Effector CD4-positive, alpha-beta T cell (primary cell): ENCODE measurements at places on chromosomes 1 and 21.

- no peak for DNase-seq
Measured at GRCh38 chr1:61310538-61310937, 228.2 kb downstream of the NFIA start.

GRCh38 chr1:102790997-102791396 is 317.3 kb downstream of the COL11A1 start:
- DNase-seq, result no peak

- DNase-seq, result peak; percentile 79
Measured at GRCh38 chr1:26363549-26364448, 8.8 kb downstream of the ZNF683 start.

- DNase-seq, result no peak
Measured at GRCh38 chr1:15797614-15798390, 9.6 kb downstream of the UQCRHL start.

DNA sequence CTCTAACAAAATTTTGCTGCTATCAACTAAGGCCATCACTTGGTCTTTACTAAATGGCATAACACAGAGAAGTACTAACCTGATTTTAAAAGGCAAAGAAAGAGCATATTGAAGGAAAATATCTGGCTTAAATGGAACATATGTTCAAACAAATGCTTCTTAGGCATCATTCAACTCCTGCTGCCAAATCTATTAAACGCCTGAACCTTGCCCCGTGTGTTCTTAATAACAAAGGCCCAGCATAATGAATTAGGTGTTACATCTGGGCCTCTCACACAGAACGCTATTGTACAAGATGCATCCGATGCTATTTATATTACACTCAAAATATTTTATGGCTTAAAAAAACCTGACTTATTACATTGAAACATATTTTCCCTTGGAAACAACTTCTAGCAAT is 48.4 kb downstream of the B3GALNT2 start:
- DNase-seq, result no peak

GRCh38 chr1:30663596-30664091 is 59.7 kb downstream of the MATN1 start:
- DNase-seq, result no peak

DNA sequence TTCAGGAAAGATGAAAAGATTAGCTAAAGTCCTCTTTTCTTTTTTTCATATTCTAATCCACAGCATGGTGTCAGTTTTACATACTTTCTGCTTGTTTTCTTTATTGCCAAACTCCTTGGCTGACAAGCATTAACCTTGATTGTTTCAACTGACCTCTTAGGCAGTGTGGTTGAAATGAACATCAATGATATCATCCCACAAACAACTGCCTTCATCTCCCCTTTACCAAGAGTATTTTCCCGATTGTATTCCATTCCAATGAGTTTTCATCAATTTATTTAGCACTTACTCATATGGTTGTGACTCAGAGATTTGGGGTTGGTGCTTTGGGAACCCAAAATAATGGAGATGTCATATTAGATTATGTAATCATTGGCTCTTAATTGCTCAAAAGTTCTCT is 71.8 kb downstream of the SPAG17 start:
- DNase-seq, result no peak

GRCh38 chr1:20210736-20211460 is 24.6 kb upstream of the PLA2G2C start:
- no peak for DNase-seq

GRCh38 chr1:59498640-59499039 is 201.7 kb downstream of the FGGY start:
- DNase-seq, result no peak

GRCh38 chr1:64861611-64862010 is 104.7 kb downstream of the JAK1 start:
- DNase-seq, result no peak

DNA sequence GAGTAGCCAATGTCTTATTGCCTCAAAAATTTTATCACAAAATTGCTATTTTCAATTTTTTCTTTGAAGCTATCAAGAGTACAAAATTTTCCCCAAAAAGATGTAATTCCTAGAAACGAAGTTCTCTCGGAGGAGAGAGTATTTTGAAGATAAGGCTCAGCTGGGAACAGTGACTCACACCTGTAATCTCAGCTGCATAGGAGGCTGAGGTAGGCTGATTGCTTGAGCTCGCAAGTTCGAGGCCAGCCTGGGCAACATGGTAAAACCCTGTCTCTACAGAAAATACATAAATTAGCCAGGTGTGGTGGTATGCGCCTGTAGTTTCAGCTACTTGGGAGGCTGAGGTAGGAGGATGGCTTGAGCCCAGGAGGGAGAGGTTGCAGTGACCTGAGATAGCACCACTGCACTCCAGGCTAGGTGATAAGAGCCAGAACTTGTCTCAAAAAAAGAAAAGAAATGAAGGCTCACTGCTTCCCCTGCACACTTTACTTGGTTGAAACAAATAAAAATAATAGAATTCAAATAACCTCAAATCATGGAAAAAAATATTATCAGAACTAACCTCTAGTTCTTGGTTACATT is 22.2 kb downstream of the TUT4 start:
- DNase-seq, result no peak

DNA sequence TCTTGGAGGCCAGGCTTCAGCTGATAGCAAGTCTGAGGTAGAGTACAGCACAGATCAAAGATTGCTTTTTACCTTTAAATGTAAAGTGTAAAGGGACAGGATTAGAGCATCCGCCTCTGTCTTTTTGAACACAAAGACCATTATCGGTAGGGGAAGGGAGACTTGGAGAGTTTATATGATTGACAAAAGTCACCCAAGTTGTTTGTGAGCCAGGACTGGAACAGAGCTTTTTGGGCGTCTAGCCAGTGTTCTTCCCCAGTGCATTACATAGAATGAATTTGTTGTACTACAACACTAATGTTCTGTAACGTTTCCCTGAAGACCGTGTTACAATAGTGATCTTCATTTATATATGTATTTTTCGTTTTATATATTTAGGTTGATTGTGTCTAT is 9.3 kb upstream of the PIGC start:
- DNase-seq, result no peak

DNA sequence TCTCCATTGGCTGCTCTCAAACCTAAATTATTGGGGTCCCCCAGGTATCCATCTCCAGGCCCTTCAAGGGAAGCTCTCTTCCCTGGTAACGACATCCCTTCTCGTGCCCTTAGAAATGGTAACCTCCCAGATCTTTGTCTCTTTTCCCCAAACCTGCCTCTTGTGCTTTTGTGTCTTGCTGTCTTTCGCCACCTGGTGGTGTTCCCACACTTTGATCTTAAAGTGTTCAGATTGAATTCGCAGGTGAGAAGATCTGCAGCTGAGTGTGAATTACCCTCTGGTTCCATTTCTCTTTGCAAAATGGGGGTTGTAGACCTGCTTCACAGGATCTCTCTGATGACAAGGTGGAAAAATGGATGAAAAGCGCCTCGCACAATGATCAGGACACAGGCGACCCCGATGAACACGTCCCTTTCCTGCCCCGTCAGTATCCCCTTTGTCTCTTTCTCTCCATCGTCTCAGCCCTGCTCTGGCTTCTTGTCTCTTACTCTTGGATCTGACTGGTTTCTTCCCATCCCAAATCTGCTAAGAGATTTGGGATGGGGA is 53.1 kb downstream of the DOP1B start:
- DNase-seq, result peak; percentile 27

- DNase-seq, result no peak
Measured at GRCh38 chr1:239717097-239717917, 330.9 kb downstream of the CHRM3 start.

DNA sequence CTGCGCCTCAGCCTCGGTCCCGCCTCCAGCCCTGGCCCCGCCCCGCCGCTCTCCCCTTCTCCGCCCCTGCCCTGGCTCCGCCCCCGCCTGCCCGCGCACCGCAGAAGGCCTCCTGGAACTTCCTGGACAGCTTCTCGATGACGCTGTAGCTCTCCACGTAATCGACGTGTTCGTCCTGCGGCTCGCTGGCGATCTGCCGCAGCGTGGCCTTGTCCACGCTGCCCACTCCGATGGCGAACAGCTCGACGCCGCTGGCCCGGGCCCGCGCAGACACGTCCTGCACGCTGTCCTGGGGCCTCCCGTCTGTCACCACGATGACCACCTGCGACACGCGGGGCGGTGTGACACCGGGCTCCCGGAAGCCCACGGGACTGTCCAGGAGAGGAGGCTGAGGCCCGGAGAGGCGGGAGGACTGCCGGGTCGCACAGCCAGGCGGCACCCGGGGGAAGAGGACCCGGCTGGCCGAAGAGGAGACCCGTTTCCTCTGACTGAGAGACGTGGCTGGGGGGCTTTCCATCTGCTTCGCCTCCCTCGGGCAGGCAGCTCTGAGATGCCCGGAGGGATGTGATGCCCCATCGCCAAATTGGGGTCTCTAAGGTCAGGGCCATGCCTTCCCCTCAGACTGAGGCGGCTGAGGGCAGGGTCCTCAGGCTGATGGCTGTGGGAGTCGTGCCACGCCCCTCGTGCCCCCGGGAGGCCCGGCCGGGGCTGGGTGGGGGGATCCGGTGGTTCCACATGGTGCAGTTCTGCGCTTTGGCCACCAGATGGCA is 4.6 kb downstream of the MATN1 start:
- peak; percentile 76 for DNase-seq

- no peak for DNase-seq
Measured at GRCh38 chr1:25103164-25103795, 129.0 kb downstream of the SYF2 start.

DNA sequence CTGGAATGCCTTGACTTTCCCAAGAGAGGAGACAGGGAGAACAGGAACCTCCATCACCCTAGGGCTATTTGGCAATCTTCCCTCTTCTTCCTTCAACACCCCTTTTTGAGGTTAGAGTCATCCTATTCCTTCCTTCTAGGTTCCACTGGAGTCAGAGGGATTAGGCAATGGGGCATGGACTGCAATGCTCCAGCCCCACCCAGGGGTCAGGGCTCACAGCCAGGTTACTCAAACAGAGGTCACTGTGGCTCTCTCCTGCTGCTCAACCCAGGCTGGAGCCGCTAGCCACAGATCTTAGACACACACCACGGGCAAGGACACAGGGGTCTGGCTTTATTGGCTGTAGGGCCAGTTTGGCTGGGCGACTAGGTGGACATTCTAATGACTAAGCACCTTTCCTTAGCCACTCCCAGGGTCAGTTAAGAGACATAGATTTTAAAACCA is 145.5 kb upstream of the NRIP1 start:
- DNase-seq, result no peak

- DNase-seq, result no peak
Measured at GRCh38 chr1:163072658-163073057, 3.5 kb downstream of the RGS4 start.

GRCh38 chr21:28991861-28992525 is 684 bp downstream of the LTN1 start:
- no peak for DNase-seq

- DNase-seq, result no peak
Measured at GRCh38 chr1:226975259-226976250, 35.5 kb downstream of the COQ8A start.

DNA sequence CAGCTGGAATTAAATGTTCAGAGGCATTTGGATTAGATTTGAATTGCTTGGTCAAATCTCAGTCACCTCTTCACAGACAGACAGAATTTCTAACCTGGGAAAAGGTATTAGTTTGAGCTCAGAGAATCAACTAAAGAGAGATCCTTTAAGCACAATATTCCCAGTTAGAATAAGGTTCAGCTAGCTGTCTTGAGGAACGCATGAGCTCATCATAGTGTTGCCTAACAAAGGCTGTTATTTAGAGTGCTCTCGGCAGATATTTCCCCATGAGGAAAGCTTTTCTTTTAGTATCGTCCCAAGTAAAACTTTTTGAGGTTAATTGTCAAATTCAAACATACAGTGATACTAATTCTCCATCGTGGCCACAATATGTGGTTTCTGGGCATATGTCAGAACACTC is 269.9 kb downstream of the HLX start:
- no peak for DNase-seq

GRCh38 chr1:179876300-179876715 is 1.3 kb downstream of the TOR1AIP2 start:
- DNase-seq, result no peak

DNA sequence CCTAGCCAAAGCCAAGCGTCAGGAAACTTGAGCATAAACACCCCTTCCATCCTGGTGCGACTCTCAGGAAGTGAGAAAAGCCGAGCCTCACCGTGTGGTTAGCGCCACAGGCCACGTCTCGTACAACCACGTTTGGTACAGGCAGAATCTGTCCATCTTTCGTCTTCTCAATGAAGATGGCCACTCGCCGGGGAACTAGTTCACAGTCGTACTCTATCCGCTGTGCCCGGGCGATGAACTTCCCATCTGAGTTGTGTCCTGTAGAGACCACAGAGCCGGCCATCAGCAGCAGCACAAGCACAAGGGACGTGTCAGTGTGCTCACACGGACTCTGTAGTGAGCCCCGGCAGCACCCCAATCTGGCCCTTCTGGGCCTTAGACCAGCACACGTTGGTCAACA is 23.1 kb downstream of the RCC2 start:
- no peak for DNase-seq

DNA sequence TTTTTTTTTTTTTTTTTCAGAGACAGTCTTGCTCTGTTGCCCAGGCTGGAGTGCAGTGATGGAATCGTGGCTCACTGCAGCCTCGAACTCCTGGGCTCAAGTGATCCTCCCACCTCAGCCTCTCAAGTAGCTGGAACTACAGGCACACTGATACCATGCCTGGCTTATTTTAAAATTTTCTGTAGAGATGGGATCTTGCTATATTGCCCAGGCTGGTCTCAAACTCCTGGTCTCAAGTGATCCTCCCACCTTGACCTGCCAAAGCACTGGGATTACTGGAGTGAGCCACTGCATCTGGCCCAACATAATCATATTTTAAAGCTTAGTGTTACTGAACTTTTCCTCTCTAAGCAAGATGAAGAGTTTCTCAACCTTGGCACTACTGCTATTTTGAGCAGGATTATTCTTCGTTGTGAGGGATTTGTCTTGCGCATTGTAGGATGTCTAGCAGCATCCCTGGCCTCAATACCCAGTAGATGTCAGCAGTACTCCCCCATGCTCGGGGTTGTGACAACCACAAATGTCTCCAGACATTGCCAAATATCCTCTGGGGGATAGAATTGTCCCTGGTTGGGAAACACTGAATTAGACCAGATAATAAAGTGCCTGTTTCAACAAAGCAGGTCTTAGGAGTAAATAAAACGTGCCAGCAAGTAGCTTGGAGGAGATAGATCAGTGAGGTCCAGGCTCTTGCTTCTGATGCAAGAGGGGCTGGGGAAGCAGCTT is 15.1 kb upstream of the THRAP3 start:
- DNase-seq, result no peak

GRCh38 chr1:207109004-207109403 is 5.0 kb downstream of the C4BPA start:
- no peak for DNase-seq
